ENCODE measurements at places on chromosomes 1 and 21.
A peak's percentile ranks its signal among the peaks of the same experiment; 100 is the strongest.

DNA sequence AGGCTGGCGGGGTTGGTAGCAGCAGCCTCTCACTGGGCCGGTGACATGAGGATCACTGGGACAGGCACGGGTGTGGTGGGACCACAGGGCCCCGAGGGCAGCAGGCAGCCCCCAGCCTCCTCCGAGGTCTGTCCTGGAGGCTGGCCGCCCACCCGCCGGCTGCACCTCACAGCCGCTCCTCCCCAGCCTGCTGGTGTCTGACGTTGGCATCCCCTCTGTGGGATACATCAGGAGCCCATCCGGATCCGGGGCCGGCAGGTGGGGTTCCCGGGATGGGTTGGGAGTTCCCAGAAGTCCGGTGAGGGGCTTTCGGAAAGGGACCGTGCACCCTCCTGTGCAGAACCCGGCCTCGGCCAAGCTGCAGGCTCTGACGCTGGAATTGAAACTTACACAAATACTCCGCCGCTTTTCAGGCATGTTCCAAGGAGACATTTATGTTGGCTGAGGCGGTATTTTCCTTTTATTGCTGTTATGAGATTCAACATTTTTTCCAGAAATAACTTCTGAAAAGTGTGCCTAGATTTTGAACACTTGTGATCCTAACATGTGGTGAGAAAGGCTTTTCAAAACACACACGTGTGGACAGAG is 142.1 kb upstream of the ARHGEF16 start:
- DNase-seq: no peak

DNA sequence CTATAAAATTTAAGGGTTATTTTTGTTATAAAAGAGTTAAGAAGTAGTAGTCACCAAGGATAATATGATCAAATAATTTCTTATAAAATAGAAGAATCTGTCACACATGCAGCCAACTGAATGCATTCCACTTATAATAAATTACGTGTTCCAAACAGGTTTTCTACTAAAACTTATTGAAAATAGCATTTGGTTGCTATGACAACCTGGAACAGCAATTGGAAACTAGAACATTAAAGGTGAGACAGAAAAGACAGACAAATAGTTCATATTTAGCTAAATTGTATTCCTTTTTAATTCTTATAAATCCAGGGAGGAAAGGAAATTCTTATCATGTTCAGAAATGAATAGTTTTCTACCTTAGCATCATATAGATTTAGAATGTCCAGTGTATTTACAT is 9.1 kb upstream of the CHODL start:
- no peak for DNase-seq

GRCh38 chr1:178934546-178934945 is 63.7 kb upstream of the ANGPTL1 start:
- DNase-seq: no peak

DNA sequence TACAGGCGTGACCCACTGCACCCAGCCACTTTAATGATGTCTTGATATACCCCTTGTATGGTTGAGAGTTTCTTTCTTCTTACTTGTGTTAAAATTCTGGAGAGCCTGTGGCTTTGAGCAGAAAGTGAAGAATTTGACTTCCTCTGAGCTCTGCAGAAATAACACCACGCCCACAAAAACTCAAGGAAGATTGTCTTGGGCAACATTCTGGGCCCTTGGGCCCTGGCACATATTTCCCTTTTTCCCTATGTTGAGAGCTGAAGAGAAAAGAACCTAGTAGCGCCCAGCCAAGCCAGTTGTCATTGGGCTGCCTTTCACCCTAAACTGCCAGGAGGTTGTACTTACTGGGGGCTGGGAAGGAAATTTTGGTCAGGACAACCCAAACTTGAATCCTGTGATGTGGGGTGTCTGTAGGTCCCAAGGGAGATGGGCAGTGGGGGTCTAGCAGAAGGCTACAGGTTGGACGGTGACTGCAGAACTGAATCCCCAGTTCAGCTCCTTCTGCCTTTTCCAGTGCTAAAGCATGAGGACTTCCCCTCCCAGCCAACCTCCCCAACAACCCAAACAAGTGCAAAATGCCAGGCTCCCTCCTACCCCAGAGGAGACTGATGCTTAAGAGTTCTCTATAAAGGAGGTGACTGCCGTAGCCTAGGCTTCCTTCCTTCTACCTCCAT is 11.7 kb upstream of the SNAPIN start:
- no peak for DNase-seq

DNA sequence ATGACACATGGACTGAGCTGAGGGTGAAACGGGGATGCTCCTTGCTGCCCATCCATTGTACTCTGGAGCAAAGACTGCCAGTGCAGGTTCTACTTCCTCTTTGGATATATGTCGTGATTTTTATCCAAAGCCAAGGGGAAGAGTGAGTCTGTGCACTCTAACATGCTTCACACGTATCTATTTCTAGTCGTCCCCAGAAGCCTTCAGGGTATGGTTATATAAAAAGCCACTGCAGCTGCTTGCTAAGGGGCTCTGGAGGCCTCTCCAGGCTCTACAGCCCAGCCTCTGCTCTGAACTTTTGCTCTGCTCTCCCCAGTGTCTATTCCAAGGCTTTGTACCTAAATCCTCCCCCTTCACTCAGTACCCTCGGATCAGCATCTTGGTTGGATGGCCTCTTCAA is 20.1 kb downstream of the PAFAH2 start:
- no peak for DNase-seq

GRCh38 chr1:106954661-106955229 is 101.7 kb upstream of the PRMT6 start:
- DNase-seq: no peak

GRCh38 chr1:10905841-10906655 is 106.4 kb upstream of the TARDBP start:
- no peak for DNase-seq

GRCh38 chr1:29171521-29171920 is 10.2 kb downstream of the SRSF4 start:
- DNase-seq: no peak

DNA sequence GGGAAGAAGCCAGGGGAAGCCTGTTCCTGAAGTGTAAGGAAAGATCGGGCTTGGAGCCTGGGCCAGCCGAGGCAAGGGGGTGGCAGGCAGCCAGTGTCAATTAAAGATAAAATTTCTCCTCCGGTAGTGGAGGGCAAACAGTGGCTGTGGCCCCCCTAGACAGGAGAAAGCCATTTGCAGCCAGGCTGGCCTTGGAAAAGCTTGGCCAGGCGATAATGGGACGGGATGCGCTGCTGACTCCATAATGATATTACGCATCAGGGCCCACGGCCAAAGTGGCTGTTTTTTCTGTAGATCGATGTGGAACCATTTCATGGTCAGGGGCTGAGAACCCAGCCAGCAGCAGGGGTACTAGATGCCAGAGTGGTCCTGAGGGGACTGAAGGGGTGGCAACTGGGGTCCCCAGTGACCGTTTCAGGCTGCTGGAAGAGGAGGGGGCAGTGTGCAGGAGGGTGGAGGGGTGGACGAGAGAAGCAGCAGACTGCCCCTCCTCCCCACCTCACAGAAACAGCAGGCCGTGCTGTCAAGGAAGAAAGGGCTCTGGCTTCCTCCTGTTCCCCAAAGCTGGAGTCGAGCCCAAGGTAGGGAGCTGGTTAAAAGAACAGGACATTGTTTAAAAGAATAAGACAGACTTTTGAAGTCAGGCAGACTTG is 25.2 kb downstream of the KCNC4 start:
- no peak for DNase-seq

GRCh38 chr1:181936768-181937581 is 124.5 kb downstream of the ZNF648 start:
- no peak for DNase-seq

- no peak for DNase-seq
These were observed 78.4 kb downstream of the KIF14 start for GRCh38 chr1:200542162-200542561.

DNA sequence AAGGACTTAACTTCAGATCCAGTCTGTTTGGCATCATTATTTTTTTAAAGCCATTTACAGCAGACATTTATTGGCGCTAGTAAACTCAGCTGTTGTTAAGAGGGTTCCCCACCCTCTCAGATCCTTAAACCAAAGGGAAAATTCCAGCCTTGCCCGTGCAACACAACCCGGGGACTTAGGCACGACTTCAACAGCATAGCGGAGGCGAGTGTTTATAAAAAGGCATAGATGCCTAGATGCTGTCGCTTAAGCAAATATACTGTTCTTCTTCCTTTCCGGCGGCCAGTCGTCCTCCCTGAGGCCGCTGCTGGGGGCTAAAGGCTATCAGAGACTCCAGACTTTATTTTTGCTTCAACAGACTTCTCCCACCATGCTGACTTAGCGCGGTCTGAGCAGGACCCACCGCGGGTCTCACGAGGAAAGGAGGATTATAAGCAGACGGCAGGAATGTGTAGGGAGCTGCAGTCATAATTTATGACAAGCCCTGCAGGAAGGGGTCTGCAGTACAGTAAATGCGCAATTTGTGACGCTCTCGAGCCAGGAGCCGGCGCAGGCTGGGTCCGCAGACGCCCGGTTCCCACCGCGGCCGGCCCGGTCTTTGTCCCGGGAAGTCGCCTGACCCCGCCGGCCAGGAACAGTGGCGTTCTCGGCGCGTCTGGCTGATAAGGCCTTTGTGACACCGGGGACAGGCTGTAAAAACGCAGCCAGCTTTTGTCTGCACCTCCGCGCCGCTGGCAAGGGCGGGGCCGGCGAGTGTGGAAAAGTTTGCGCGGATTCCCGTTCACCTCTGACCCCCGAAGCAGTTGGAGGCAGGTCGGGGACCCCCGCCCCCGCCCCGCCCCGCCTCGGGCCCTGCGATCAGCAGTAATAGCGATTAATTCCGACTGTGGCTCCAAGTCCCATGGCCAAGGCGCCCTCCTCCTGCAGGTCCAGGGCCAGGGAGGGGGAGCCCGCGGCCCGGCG is 61.2 kb upstream of the ARHGEF16 start:
- no peak for DNase-seq

GRCh38 chr1:79982211-79982610 is 975.7 kb upstream of the ADGRL4 start:
- peak; percentile 39 for DNase-seq

All from left colon (tissue), 2 donors.